ENCODE measurements at places on chromosomes 6 and 20. TPM values are rescaled to one million over a fixed set of nuclear protein-coding genes. Genes with fewer than 3 reads are reported as not detected.

DNA sequence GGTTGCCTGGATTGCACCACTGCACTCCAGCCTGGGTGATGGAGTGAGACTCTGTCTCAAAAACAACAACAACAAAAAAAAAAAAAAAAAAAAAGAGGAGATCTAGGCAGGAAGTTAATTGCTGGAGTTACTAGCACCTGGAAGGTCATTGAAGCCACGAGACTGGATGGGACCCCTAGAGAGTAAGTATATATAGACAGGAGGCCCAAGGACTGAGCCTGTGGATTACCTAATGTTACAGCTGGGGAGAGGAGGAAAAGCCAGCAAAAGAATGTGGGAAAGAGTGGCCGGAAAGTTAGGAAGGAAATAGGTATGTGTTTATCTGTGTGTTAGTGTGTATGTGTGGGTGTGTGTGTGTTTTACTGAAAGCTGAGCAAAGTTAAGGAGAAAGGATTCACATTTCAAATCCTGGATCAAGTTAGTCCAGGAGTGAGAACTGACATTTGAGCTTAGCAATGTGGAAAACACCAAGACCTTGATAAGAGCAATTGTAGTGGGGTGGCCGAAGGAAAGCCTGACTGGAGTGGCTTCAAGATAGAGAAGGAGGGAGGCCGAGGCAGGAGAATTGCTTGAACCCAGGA, 38.4 kb downstream of the ANKRD6 start:
- DNase-seq = no peak

GRCh38 chr6:65468307-65468706, 238.7 kb downstream of the EYS start:
- DNase-seq = no peak

DNA sequence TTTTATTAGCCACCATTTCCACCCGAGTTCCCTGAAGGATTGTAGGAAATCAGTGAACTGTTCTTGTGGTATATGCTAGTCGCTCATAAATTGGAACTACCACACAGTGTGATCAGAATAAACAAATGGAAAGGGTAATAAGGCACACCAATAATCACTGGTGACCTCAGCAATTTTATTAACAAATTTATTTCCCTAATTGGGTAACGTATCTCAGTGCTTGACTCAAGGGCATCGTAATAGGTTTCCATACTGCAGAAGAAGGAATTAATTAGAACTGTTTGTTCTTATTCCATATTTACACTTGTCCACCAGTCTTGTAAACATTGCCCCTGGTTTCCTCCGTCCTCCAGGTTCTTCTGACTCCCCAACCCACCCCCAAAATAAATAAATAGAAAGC, 10.0 kb upstream of the UQCC2 start:
- no peak for DNase-seq

DNA sequence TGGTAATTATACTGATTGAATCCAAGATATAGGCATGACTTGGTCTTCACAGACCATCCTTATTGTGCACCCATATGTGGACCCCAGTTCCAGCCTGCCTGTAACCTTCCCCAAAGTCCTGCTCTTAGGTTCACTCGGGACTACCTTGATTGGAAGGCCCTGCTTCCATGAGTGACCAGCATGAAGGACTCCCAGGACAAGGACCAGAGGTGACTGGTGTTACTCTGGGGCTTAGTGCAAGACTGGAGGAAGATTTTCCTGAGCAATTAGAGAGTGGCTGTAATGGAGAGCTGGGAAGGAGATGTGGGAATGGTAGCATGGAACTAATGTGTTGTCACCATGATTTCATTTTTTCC, 15.1 kb downstream of the BRD2 start:
- DNase-seq = no peak

DNA sequence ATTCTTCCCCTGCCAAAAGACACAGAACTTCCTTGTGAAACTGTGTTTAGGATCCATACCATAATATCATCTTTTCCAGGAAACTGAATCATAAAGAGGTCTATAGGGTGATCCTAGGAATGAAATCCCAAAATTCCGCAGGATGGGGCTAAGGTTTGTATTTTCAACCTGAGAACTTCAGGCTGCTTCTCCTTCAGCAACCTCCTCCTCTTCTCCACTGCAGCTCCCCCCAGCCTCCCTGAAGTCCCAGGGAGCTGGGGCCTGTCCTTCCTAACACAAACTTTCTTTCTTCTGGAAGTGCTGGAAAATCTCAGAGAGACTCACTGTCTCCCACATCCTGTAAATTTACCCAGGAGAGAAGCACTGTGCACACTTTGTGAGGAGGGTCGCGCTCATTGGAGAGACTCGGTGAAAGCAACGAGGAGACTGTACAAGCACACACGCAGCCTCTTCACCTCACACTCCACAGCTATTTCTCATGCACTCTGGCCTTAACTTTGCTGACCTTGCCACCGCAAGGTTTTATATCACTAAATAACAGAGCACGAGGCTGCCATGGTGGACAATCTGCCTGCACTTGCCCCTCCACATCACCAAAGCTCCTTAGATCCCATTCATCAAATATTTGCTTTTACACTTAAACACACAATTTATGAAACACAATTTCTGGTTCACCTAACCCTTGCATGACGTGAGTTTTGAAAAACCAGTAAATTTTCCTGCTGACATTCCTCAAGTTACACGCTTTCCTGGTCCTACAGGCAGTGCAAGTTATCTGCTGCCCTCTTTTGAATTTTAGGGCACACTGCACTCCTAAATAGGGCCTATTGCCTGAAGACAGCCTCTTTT, 14.3 kb downstream of the ID4 start:
- peak; percentile 66 for DNase-seq

PBOV1 gene
- total RNA-seq = not detected

DNA sequence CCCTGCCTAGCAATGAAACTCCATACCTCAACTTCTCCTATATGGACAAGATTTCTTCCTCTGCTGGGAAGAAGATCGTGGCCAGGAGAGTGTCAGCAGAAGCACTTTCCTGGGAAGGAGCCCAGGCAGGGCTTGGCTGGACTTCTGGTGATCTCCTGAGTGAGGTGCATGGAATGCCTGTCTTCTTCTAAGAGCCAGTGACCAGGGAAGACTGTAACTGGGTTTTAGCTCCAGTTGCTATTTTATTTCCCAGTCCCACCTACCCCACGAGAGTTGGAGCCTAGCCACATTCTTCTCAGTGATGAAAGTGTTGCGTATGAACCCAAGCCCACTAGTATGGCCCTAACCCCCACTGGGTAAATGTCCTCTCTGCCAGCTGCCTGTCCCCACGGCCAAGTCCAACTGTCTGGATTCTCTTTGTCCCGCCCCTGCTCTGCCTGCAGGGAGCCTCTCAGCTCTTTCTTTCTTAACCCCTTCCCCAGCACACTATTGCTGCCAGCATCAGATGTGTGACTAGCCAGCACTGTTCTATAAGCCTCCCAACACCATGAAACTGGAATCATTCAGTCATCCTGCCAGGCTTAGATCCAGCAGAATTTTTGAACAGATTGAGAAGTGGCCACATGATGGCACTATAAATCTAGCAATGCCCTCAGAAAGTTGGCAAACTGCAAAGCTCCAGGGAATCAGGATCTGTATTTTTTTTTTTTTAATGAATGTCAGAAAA, 69.8 kb upstream of the FAM184A start:
- DNase-seq = peak; percentile 78

- DNase-seq = no peak
These were observed 121.2 kb downstream of the GFRAL start for GRCh38 chr6:55448451-55448850.

- DNase-seq = no peak
These were observed 318.5 kb downstream of the C6orf118 start for GRCh38 chr6:164990901-164991300.

SIRPD gene
- total RNA-seq = not detected

DNA sequence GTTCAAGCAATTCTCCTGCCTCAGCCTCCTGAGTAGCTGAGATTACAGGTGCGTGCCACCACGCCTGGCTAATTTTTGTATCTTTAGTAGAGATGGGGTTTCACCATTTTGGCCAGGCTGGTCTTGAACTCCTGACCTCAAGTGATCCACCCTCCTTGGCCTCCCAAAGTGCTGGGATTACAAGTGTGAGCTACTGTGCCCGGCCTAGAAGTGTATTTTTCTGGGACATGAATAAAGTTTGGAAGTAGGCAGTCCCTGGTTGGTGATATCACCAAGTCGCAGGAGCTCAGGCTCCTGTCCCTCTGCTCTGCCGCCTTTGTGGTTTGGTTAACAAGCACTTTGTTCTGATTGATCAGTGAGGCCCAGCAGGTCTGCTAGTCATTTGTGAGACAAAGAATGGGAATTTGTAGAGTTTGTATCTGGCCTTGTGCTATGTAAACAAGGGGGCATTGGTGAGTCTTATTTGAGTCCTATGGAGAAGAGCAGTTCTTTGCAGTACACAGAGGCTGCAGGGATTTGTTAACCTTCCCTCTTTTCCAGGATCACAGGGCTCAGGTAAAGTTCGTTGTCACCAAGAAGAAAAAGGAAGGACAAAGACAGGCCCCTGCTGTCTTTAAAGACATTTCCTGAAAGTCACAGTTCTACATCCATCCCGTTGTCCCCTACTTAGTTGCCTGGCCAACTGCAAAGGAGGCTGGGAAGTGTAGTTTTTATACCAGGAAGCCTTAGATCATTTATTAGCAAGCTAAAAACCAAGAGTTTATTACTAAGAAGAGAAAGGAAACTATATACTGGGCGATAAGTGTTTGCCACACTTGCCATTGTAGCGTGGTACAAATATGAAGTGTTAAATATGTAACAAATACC, 13.1 kb downstream of the MTHFD1L start:
- DNase-seq = no peak
